ENCODE measurements at places on chromosomes 5 and 9.
A peak's percentile ranks its signal among the peaks of the same experiment; 100 is the strongest.

DNA sequence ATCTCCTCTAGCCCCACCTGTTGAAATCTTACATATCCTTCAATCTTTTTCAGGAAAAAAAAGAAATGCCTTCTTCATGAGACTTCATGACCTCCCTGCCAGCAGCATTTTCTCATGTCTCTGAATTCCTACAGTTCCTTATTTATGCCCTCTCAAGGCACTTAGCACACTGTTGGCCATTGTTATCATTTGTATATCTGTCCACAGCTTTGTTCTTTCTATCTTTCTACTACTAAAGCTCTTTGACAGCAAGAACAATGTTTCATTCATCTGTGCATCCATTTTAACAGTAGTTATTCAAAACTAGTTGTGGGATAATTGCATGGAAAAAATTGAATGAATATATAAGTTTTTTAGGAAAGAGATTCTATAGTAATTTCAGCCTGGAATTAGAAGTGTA lies 20.9 kb upstream of the GZMA start:
- ATAC-seq: no peak

GRCh38 chr5:92769978-92770377 lies 811.0 kb downstream of the NR2F1-AS1 start:
- ATAC-seq: no peak

GRCh38 chr5:127762412-127762811 lies 59.2 kb downstream of the CCDC192 start:
- no peak for ATAC-seq

DNA sequence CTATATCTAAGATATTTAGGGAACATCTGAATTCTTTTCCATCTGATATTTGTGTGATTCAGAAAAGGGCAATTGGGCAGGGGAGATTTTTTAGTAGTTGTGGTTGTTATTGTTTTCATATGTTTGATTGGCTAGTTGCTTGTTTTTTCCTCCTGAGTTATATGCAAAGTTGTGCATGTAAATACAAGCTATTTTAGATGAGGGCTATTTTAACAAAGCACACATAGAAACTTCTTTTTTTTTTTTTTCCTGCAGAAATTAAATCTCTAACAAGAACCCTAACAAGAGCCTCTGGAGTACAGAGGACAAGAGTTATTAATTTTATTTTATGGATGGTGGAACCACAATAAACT lies 559.1 kb downstream of the CETN3 start:
- no peak for ATAC-seq

- ATAC-seq: no peak
Measured at GRCh38 chr9:123343443-123344191, 12.4 kb upstream of the CRB2 start.

DNA sequence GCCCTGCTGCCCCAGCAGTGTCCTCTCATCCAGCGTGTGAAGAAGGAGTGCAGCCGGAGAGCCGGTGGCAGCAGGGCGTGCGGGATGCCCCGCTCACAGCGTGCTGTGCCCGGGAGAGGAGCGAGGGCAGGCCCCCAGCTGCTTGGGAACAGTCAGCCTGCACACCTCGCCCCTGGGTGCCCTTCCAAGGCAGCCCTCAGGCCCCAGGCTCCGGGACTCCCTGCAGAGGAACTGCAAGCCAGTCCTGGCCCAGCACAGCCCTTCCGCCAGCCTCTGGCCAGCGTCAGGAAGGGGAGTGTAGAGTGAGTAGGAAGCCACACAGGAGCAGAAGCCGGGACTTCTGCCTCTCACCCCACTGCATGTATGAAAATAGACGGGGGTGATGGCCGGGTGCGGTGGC lies 43.5 kb downstream of the ADAMTS2 start:
- ATAC-seq: no peak

DNA sequence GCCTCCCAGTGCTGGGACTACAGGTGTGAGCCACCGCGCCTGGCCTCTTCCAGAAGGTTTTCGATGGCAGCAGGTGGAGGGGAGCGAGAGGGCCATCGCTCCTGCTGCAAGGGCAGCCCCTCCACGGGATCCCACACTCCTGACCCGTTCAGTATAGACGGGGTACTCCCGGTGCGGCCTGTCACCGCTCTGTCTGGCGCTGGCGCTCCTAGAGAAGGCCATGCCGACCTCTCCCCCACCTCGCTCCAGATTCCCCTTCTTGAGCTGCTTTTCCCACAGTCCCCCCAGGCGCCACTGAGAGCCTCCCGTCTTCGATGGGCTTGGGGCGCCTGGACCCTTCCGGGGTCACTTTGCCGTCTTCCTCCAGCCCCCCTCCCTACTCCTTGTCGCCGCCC lies 4.3 kb upstream of the SQSTM1 start:
- ATAC-seq: no peak

DNA sequence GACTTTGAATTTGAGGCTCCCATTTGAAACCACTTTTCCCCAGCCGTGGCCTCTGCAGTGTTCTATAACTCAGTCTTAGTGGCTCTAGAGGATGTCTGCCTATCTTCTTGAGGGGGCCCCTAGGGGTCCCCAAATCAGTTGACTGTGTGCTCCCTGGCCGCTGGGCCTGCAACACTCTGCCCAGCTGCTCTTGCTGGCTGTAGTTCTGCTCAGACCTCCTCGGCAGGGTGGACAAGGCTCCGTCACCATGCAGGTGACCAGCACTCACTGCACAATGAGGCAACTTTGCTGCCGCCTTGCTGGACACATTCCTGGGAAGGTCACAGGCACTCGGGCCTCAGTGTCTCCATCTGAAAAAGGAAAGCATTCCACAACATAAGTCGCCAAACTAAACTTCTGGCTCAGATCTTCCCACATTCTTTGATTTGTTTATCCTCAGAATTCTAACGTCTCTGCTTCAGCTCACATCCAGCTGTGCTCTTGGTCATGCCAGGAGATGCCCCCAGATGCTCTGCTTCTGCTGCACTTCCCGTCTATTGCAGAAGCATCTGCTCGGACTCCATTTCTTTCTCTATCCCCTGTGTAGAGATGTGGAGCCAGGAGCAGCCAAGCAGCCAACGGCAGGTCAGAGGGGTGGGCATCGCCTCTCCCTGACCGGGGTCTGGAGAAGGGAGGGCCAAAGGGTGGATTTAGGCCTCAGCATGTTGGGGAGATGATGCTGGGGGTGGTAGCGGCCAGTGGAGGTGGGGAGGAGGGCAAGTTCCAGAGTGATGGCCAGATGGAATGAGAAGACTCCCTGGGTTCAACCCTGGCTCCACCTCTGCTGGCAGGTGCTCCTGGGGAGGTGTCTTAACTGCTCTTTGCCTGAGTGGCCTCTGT lies 133.6 kb downstream of the MVB12B start:
- no peak for ATAC-seq

- no peak for ATAC-seq
Measured at GRCh38 chr5:132760049-132760420, 12.8 kb downstream of the CCNI2 start.

GRCh38 chr9:92749934-92750315 lies 14.7 kb downstream of the BICD2 start:
- ATAC-seq: no peak

DNA sequence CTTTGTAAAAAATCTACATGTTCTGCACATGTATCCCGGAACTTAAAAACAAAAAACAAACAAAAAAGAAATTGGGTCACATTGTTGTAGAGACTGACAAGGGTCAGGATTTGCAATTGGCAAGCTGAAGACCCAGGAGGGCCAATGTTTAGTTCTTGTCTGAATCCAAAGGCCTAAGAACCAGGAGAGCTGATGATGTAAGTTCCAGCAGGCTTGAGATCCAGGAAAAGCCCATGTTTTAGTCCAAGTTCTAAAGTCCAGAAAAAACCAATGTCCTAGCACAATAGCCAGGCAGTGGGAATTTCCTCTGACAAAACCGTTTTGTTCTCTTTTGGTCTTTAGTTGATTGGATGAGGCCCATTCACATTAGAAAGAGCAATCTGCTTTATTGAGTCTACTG lies 244.9 kb downstream of the DMAC1 start:
- ATAC-seq: no peak

DNA sequence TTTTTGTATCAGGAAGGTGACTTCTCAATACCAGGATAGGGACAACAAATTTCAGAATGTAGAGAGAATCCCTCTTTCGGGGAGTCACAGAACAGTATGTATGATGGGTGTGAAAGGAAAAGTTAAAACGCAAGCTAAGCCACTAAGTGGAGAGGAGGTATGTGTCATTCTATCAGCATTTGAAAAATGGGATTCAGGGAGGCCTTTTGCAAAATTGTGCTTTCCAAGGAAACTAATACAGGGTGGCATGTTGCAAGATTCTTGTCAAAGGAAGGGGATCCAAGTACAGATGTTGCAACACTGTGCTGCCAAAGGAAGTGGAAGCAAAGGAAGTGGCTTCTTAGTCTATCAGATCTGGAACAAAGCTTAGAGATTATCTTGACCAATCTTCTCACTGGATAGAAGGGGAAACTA lies 12.6 kb upstream of the TNIP1 start:
- no peak for ATAC-seq

DNA sequence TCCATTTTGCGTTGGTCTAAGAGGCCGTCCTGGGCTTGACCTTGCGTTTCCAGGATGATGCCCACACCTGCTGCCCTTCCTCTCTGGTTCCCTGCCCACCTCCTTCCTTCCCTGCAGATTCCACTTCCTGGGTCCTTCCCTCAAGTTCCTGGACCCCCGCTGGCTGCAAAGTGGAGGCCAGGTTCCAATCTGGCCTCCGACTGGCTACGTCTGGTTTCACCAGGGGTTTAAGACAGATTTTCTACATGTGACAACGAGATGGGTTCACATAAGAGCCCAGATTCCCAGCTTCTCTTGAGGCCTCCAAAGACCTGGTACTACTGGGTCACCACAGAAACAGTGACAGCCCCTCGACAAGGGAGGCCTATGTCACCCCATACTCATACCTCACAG lies 2.1 kb downstream of the MGAT4B start:
- ATAC-seq: no peak

DNA sequence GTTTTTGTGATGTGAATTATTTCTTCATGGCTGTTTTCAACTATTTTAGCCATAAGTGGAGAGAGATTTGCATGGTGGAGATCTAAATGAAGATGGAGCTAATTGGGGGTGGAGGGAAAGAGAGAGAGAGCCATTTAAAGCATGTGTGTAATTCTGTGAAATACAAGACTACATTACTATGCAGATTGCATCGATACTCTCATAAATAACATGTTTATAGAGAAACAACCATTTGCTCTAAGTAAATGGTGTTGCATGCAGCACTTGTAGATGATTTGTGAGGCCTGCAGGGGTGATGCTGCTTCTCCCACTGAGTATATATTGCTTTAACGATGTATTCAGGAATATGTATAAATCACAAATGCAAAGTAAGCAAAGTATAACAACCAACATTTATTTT lies 270.2 kb upstream of the RIOK2 start:
- no peak for ATAC-seq

GRCh38 chr5:62326302-62326701 lies 20.3 kb downstream of the KIF2A start:
- no peak for ATAC-seq

- ATAC-seq: no peak
Measured at GRCh38 chr5:154995679-154996078, 17.9 kb upstream of the KIF4B start.

GRCh38 chr5:151721812-151722391 lies 35.2 kb upstream of the SPARC start:
- no peak for ATAC-seq

DNA sequence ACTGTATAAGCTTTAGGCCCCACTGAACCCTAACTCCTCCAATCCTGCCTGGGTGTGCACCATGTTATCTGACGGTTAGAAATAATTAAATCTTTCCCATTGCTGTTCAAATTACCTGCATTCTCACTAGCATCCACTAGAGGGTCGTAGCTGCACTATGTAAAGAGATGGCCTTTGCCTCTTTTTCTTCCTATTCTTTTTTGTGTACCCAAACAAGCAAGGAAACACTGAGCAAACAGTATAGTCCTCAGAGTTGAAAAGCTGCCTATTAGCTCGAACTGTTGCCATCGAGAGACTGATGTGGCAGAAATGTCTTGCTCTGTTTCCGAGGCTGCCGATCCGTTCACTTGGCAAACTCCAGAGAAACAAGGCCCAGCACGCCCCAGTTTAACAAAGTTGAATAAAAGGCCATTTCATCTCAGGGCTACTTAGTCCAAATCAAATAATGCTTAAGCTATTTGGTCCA lies 163.8 kb upstream of the TRPM3 start:
- ATAC-seq: peak; percentile 38

DNA sequence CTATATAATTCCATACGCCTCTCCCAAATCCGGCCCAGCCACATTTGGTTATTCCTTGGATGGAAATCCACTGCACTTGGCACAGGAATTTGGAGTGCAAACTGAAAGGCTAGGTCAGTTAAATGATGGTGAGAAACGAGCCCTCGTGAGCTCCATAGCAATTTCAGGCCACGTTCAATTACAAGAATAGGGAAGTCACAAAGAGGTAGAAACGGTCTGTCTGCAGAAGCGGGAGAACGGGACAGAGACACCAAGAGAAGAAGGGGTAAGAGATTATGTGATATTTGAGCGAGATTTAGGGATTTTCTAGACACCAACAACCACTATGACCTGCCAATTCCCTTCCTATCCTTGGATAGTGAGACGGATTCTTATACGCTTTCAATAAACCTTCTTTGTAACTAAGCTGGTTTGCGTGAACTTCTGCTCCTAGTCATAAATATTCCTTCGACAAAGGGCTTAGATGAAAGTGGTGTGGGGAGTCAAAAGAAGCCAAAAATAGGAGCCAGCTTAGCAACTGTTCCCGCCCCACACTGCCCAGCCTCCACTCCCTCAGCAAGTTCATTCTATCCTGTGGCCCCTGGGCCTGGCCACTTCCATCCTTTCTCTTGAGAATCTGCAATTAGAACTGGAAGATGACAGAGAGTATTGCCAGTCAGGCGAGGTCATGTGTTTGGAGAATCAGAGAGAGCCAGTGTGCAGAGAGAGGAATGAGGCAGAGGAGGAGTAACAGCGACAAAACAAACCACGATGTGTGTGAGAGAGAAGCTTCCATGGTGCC lies 118.4 kb downstream of the ZNF608 start:
- ATAC-seq: no peak

- no peak for ATAC-seq
Measured at GRCh38 chr9:109473329-109473728, 24.8 kb downstream of the PTPN3 start.

GRCh38 chr9:25308549-25308948 lies 369.7 kb downstream of the TUSC1 start:
- ATAC-seq: no peak

GRCh38 chr5:138024117-138024516 lies 8.8 kb downstream of the FAM13B start:
- no peak for ATAC-seq

GRCh38 chr5:179346875-179347274 lies 1.6 kb upstream of the ADAMTS2 start:
- ATAC-seq: no peak

GRCh38 chr5:131413605-131414559 lies 150.0 kb downstream of the CDC42SE2 start:
- ATAC-seq: peak; percentile 65

GRCh38 chr9:99137225-99137624 lies 32.3 kb downstream of the TGFBR1 start:
- ATAC-seq: no peak

DNA sequence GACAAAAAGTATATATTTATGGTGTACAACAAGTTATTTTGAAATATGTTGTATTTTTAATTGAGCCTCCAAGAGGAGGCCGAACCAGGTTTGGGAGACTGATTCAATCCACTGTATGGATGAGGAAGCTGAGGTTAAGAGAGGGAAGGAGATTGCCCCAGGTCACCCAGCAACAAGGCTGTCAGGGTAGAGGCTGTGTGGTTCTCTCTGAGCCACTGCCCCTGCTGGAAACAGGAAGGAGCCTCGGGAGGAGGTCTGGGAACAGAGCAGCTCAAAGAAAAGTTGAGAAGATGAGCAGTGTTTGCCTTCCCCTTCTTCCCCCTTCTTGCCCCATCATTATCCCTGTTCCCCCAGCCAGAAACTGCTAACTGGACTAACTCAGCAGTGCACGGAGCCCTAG lies 6.6 kb upstream of the FAT2 start:
- no peak for ATAC-seq

Data from activated CD4-positive, CD25-positive, alpha-beta regulatory T cell treated with anti-CD3 and anti-CD28 coated beads, Interleukin-2, amount 50 U/mL, for 24 hours (primary cell).